ENCODE measurements at places on chromosomes 2 and 18.

DNA sequence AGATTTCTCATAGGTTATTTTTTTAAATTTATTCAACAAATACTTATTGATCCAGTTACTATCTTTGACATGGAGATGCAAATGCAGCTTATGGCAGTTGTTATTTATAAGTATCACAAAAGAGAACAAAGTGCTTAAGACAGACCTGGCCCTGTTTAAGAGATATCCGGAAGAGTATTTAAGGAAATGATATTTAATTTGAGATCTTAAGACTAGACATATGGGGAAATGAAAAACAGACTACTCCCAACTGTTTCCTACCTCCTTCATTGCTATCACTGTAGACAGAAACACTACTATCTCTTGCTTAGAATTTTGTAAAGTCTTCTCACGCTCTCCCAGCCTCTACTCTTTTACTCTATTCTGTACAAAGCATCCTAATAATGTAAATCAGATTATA lies 36.0 kb downstream of the RPRD1A start:
- DNase-seq, result no peak

DNA sequence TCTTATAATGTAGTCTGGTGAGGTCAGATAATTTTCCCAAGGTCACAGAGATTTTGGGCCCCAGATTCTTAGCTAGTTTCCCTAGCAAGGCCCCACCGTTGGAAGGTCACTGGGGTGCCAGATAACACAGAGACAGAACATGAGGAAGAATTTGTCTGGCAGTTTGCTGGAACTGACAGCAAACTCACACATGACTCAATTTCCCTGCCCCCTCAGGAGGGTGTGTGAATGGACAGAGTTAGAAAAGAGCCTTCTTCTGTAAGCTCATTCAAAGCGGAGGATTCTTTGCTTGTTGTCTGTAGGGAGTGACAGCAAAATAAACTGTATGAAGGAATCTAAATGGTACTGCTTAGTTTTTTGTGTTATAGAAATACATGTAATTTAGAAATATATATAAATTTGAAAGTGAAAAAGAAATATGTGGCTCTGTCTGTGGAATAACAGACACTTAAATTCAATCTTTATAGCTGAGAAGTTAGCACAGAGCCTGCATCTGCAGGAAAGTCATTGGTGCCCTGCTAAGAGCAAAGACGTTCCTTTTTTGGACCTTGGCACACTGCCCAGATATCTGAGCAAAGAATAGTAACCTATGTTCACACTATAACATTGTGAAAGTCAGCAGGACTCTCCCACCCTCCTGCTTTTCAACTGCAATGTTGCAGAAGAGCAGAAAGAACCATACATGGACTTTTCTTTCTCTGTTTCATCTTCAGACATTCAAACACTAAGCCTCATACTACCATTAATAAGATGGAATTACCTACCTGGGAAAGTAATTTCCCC lies 2.1 kb downstream of the MDH1 start:
- no peak for DNase-seq

DNA sequence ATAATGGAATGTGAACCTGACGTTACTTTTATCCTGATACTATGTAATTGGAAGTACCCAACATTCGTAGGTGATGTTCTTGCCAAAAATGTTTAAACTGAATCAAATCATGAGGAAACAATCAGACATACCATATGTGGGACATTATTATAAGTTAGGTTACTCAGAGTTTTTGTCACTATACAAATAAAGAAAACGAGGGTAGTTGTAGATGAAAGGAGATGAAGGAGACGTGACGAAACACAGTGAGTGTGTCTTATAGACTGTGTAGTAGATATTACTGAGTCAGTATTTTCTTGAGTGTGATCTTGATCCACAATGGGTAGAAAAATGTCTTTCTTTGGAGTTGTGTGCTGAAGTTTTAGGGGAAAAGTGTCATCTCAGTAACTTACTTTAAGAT lies 176.8 kb downstream of the ZNF407 start:
- DNase-seq, result no peak

DNA sequence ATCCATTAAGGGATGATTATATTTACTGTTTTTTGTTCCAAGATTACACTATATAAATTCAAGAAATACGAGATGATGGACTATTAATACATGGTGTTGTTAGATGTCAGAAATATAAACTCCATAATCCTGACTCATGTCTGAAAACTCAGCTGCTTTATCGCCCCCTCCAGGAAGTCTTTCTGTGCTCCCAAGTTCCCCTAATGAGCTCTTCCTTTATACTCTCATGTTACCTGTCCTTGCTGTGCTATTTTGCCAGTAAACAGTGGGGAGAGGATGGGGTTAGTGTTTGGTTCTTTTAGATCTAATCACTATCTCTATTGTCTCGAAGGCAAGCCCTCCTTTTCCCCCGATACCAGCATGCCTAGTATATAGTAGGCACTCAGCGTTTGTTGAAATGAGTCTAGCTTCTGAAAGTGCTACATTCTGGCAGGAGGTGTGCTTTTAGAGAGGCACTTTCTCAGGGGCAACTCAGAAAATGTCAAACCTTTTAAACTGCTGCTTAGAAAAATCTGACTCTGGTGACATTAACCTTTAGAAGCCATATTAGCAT lies 21.4 kb upstream of the BARD1 start:
- no peak for DNase-seq

- DNase-seq, result no peak
Observed at GRCh38 chr2:64792995-64793639, 139.4 kb upstream of the SERTAD2 start.

- DNase-seq, result no peak
Observed at GRCh38 chr2:133296401-133296800, 271.9 kb downstream of the NCKAP5 start.

DNA sequence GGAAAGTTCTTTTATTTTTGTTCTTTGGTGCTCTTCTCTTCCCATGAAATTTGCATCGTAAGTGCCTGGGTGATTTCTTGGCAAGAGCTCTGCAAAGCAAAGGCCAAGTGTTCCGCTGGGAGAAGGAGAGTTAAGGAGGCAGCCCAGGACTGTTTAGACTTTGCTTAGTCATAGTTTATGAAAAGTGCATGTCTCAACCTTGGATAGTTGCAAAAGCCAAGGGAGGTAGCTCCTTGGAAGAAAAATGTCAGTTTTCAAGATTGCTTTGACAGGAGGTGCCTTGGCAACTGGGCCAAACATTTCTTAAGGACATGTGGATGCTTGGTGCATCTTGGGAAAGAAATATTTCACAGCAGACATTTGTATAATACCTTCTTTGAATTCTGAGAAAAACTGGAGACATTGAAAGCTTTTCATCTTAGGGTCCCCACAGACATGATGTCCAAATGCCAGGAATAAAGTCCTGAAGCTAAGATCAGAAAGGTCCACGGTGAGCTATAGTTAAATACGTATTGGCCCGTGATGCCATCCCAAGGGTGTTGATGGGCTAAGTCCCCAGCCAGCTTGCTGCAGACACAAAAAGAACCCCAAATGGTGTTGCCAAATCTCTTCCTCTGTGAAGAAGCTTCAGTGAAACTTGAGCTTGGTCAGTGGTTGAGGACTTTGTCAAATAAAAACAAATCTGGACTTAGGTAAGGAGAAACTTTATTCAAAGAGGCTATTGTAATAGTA lies 96.3 kb upstream of the THUMPD2 start:
- DNase-seq, result no peak

DNA sequence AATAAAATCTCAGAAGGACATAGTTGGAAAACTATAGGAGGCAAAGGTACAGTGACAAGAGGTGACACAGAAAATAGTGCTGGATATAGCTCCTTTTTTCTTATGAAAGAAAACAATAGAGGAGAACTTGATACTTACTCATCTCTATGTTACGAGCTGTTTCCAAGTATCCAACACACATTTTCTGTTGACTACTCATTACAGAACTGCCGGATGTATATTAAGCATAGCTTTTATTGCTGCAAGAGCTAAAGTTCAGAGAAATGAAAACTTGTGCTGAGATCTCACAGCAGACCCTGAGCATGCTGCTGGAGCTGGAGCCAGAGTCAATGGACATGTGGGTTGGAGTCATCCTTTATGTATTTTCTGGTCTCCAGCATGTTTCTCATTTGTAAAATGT lies 210.0 kb upstream of the NT5C1B start:
- no peak for DNase-seq

DNA sequence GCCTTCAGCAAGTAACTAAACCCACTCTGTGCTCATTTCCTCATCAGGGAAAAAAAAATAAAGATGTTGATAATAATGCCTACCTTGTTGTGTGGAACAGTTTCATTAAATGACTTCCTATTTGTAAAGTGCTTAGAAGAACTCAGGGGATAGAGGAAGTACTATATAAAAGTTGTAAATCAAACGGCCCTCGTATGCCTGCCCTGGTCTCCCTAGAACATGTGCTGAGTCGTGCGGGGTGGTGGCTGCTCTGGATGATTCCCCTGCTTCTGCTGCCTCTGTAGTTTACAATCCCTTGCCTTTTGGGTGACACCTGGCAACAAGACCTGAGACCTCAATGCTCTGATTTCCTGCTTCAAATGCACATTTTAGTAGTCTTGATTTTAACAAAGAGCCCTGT lies 170.0 kb downstream of the CERS6 start:
- no peak for DNase-seq

DNA sequence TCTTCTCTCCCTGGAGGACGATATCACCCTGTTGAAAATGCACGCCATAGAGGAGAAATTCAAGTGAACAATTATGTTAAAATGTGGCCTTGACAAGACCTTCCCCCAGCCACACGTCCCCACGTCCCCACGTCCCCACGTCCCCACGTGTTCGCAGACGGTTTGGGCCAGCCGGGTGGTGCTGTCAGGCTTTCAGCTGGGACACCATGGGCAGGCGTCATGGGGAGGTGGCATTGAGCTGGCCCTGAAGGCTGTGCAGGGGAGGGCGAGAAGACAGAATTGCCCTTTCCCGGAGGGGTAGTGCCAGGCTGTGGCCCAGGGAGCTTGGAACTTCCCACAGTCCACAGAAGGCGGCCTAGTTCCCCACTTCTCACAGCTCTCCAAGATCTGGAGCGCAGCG lies 240.7 kb upstream of the RAB6C start:
- no peak for DNase-seq

- DNase-seq, result no peak
Observed at GRCh38 chr2:192073878-192074277, 120.9 kb downstream of the TMEFF2 start.

DNA sequence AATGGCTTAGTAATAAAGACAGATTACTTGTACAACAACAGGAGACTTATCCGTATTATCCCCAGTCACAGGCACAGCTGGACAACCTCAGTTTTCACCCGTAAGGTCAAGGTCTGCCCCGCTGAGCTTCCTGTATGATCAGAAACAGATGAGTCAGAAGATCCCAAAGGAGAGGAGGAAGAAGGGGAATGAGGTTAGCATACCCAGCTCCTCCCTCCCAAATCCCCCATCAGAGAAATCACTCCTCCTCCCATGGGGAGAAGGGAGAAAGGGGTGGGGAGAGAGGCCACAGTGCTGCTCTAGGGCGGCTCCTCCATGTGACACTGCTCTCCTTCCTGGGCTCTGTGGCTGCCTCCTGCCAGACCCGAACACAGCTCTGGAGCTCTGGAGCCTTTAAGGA lies 53.8 kb upstream of the SPTBN1 start:
- no peak for DNase-seq

DNA sequence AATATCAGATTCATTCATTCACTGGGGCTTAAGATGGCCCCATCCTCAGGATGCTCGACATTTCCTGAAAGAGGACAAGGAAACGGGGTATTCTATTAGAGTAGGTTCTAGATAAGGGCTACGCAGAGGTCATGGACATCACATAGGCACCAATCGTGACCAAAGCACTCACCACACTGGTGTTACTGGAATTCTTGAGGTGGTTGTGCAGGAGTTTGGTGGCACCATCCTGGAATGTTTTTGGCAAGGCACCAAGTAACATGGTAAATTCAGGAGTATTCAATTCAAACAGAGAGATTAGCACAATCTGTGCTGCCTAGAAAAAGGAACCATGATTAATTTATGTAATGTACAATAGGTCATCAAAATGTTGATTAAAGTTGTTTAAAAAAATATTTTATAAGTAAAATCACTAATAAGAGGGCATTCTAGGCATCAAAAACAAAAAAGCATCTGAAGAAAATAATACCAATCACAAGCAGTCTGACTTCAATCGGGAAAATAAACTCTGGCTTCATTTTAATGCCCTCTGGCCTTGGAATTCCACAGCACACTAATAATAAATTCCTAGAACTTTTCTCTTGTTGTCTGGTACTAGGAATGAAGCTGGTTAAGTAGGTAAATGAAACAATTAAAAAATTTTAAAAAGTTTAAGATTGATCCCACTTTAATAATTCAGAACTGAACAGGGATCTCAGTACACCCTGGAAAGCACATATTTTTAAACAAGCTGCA lies 102.8 kb upstream of the TFCP2L1 start:
- no peak for DNase-seq

All from NCI-H510A (cell line).